Nephron progenitor cell (in vitro differentiated cells): ENCODE measurements at places on chromosomes 6 and 20.

- no peak for DNase-seq
Measured at GRCh38 chr6:35084511-35085203, 56.5 kb downstream of the TCP11 start.

GRCh38 chr6:31227143-31227542 is 44.7 kb downstream of the HLA-C start:
- DNase-seq, result no peak

- no peak for DNase-seq
Measured at GRCh38 chr6:40695114-40695513, 108.0 kb upstream of the LRFN2 start.

DNA sequence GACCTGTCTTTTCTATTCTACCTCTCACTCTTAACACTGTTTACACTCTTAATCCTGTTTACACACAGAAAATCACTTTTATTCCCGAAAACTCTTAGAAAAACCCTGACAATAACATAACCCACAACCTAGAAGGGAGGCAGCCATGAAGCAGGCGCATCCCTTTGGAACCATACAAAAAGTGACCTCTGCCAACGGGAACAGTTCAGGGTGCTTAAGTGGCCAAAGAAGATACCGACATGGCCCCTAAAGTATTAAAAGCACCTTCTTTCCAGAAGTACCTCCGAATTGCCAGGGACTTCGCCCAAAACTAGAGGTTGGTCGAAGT is 490 bp downstream of the MMUT start:
- DNase-seq, result no peak

DNA sequence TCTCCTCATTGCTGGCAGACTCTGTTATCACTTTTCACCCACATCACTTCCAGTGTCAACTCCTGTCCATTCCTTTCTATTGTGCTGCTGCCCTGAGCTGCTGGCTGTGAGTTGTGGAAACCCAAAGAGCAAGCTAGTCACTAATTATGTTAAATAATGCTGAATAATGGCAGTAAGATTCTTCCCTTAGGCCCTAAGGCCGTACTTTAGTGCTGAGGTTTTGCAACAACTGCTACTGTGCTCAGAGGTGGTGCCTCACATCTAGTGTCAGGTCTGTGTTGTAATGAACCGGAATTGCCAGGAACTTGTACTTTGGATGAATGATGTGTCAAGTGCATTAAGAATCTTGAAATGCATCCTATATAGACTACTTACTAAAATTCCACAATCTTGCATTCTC is 372.2 kb upstream of the RNF217 start:
- DNase-seq, result no peak

GRCh38 chr20:9397928-9398327 is 116.5 kb upstream of the LAMP5 start:
- no peak for DNase-seq

- peak; percentile 70 for DNase-seq
Measured at GRCh38 chr6:41371461-41371991, 36.1 kb downstream of the NCR2 start.

- no peak for DNase-seq
Measured at GRCh38 chr6:113586413-113587077, 270.6 kb upstream of the MARCKS start.

DNA sequence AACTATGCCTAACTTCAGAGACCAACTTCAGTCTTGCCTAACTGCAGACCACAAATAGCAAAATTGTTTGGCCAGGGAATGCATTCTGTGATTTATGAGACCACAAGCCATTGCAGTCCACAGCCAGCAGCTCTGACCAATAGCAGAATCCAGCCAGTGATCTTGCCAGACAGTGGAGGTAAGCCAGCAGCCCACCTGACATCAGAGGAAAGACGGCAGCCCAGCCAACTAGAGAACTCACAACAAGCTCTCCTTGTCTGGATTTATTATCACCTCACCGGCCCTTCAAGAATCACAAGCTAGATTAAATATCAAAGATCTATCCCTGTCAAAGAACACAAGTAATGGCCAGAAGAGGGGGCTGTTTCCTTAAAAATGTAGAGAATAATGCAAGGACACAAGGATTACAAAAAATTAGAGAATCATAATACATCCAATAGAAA is 66.5 kb upstream of the SLC35F1 start:
- peak; percentile 12 for DNase-seq

DNA sequence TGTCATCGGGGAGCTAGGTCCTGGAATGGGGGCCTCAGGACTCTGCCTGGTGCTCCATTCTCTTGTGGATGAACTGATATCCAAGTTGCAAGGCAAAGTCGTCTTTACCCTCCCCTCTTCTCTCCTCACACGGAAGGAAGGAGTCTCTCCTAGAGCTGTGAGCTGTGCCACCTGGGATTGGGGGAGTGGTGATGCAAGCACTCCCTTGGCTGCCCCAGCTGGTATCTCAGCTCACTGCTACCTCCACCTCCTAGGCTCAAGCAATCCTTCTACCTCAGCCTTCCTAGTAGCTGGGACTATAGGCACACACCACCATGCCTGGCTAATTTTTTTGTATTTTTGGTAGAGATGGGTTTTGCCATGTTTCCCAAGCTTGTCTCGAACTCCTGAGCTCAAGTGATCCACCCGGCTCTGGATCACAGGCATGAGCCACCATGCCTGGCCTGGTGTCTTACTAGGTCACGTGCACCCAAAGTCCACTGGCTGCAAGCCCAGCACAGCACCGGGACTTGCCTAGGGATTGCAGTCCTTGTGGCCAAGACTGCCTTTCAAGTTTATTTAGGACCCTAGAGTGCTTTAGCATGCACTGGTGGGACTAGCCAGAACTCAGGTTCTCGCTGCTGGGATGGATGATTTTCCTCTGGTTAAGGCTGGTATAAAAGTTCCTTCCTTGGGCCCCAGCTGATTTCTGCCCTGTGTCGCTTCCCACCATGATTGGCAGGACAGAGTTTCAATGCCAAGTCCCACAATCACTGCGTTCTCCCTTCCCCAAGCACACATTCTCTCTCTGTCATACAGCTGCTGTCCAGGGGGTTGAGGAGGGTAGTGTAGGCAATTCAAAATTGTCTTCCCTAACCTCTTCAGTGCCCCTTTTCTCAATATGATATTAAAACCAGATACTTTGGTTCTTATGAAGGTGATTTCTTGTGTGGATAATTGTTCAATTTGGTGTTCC is 33.5 kb downstream of the SMAP1 start:
- no peak for DNase-seq

DNA sequence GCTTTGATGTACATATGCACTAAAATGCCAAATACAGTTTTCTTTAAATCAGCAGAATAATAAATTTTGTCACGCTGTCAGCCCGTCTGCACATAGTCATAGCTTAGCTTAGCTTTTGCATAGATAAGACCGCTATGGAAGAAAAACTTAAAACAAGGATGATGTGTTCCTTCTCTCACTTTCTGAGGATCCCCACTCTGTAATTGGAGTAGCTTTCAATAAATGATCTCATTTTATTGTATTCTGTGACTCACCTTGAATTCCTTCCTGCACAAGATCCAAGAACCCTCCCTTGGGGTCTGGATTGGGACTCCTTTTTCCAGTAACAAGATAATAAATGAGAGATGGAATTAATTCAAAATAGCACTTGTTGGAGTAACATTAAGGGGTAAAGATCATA is 186.2 kb downstream of the CDH26 start:
- no peak for DNase-seq

- DNase-seq, result no peak
Measured at GRCh38 chr20:42609618-42610017, 580.1 kb downstream of the PTPRT start.

GRCh38 chr6:106309766-106310373 is 15.7 kb downstream of the ATG5 start:
- DNase-seq, result no peak

- DNase-seq, result no peak
Measured at GRCh38 chr6:124203812-124204167, 400.1 kb downstream of the NKAIN2 start.

DNA sequence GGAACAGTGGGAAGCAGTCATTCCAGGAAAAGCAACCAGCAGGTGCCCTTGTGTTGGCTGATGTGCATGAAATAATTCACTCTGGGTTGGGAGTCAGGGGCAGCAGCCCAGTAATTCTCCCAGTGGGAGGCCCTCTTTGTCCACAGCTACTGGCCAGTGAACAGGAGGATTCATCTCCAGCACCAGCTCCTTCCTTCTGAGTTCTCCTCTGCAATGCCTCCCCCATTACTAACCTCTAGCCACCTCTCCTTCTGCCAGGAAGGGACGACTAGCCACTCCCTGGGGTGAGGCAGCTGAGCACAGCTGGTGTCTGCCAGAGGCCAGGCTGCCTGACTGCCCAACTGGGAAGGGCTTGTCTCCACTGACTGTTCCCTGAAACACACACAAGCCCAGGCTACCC is 12.5 kb upstream of the R3HDML start:
- DNase-seq, result no peak

- no peak for DNase-seq
Measured at GRCh38 chr20:1310071-1310470, 18.9 kb downstream of the SDCBP2 start.

GRCh38 chr20:61037498-61037897 is 214.6 kb upstream of the CDH4 start:
- DNase-seq, result no peak

DNA sequence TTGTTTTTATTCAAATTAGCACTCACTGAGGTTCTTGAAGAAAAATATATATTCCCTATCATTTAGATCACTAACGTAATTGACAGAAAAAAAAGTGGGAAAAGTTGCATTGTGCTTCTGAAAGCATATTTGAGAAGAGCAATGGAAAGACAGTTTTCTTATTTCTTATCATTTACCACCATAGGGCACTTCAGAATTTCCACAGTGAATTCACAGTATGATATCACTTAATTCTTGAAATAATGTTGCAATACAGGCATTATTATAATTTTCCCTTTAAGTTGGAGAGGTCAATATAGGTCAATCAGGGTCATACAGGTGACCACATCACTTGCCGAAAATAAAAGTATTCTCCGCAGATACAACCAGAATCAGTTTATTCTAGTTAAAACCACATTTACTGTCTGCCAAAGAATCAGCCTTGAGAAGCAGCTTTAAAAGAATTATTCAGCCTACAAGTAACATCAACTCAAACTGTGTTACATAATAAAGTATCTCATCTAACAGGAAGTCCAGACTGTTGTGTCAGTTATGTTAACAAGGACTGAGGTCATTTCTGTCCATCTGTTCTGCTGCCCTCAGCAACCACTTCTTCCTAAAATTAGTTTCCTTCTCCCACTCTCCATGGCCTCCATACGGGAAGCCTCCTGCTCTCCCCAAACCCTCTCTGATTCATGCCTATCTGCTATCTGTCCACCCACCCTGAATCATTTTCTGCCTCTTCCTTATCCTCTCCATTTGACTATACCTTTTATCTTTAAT is 121.2 kb downstream of the SIM1 start:
- DNase-seq, result no peak

DNA sequence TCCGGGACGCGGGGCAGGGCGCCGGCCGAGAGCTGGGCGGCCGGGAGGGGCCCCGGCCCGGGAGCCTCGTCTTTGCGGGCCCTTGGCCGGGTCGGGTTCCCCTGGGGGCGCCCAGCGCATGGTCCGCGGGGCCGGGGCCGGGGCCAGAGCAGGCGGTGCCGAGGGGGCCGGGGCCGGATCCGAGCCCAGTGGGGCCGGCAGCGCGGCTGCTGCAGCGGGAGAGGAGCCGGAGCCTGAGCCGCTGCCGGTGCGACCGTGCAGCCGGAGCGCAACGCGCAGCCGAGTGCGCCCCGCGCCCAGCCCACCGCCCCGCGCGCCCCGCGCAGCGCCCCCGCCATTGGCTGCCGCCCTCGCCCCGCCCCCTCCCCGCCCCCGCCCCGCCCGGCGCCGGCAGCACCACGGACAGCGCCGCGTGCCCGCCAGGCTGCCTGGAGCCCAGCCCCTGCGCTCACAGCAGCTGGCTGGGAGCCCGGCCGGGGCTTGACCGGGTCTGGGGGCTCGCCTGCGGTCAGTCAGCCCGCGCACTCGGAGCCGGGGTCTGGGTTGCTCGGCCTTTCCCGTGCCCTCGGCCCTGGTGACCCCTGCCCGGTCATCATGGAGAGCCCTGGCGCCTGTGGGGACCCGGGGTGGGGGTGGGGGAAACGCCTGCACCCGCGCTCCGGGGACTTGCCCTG is at the start of gene HRH3:
Gene HRH3, minus strand, starts transcription at position 287 of the 674 bp plus-strand sequence. CDS start 308 bp downstream, outside the sequence.
- DNase-seq, result peak; percentile 88

DNA sequence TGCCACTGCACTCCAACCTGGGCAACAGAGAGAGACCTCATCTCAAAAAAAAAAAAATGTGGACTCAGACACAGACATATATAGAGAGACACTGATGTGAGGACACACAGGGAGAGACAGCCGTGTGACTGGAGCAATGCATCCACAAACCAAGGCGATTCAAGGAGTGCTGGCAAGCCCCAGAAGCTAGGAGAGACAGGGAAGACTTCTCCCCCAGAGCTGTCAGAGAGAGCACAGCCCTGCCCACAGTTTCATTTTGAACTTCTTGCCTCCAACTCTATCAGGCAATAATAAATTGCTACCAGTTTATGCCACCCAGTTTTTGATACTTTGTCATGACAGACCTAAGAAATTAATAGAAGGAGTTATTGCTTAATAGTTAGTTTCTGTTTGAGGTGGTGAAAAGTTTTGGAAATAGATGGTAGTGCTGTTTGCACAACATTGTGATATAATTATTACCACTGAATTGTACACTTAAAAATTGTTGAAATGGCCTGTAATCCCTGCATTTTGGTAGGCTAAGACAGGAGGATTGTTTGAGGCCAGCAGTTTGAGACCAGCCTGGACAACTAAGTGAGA is 5.1 kb upstream of the MDFI start:
- DNase-seq, result no peak

- DNase-seq, result no peak
Measured at GRCh38 chr20:59322585-59323454, 22.4 kb downstream of the EDN3 start.
